ENCODE measurements at places on chromosomes 12 and 14.

DNA sequence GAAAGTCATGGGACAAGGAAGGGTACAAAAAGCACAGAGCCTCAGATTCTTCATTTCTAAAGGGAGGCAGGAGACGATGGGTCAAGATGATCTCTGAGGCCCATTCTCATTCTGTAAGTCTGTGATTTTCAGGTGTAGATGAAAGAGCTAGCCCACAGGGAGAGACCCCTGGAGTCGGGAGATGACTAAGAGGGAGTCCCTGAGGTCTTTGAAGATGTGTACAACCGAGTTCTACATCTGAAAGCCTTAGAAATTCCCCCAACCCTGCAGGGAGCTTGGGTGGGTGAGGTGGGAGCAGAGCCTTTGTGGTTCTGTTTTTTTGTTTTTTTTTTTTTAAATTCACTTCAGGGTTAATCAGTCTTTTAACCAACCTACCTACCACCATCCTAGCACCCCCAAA lies 3.1 kb downstream of the WNT10B start:
- no peak for DNase-seq

DNA sequence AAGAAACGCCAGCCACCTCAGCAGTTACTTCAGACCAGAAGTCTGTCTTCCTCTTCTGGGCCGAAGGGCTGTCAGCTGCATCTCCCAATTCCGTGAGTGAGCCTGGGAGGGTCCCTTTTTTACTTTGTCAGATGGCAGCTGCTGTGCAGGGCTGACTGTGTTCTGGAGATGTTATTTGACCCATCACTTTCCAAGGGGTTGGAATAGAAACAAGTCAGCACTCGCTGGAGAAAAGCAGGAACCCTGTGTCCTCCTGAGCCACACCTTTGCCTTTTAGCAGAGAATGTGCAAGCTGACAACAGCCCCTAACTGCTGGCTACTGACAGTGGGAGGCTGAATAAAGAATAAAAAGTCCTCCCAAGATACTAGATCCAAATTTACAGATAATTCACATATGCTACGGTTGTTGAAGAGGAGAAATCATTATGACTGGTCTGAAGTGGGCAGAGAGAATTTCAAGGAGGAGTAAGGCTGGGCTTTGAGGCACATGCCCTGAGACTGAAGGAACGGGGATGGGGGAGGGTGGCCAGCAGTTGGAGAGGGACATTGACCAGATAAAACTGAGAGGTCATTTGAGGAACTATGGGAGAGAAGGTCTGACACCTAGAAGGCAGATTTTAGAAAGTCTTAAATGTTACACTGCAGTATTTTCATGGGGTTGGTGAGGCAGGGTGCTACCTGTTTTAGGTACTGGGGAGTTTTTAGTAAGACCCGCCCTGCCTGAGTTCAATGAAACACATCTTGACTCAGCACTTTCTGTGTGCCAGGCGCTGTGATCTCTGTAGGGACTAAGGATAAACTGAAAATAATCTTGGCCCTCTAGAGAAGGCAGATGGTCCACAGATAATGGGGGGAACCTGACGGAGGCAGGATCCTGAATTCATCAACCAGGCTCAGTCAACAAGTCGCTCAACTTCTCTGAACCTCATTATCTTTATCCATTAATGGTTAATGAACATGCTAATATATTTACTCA lies 27.4 kb downstream of the FAM234B start:
- DNase-seq, result no peak

DNA sequence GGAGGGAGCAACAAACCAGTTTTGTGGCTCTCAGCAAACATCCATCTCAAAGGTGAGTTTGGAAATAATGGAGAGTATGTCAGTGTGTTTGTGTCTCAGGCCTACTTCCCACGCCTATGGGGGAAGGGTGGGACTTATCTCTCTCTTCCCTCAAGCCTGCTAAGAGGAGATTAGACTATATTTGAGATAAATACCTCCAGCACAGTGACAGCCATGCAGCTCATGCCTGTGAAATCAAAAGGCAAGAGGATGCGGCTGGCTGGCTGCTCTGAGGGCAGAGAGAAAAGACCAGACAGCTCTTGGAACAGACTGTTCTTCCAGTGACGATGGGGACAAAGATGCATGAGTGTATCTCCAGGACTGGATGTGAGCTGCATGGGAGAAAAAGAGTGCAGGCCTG lies 14.7 kb upstream of the POC1B start:
- DNase-seq, result no peak

GRCh38 chr12:88725592-88726143 lies 145.4 kb upstream of the KITLG start:
- no peak for DNase-seq

GRCh38 chr12:66799551-66799950 lies 120.7 kb upstream of the GRIP1 start:
- DNase-seq, result no peak

DNA sequence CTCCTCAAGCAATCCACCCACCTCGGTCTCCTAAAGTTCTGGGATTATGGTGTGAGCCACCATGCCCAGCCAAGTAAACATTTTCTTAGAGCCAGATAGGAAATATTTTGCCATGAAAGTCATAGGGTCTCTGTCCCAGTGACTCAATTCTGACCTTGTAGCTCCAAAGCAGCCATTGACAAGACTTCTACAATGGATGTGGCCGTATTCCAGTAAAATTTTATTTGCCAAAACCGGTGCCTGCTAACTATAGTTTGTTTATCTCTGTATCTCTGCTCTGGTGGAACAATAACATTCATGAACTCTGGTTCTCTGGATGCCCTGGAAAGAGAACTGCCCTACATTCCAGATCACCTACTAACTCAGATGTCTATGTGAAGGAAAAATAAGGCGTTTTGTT lies 54.6 kb upstream of the USP44 start:
- peak; percentile 92 for DNase-seq

- no peak for DNase-seq
Observed at GRCh38 chr14:58718226-58719205, 80.8 kb downstream of the DACT1 start.

GRCh38 chr12:60842181-60842580 lies 1246.4 kb downstream of the SLC16A7 start:
- no peak for DNase-seq

All from dermis microvascular lymphatic vessel endothelial cell (primary cell).